ENCODE measurements at places on chromosomes 16 and 17.
A peak's percentile ranks its signal among the peaks of the same experiment; 100 is the strongest.

GRCh38 chr16:46712911-46713310 is 23.5 kb downstream of the ORC6 start:
- no peaks in the 10 kb centered on the region for H3K36me3 ChIP-seq
- H3K4me1 ChIP-seq, result no peaks in the 10 kb centered on the region
- no peak for DNase-seq
- H3K27me3 ChIP-seq, result no peaks in the 10 kb centered on the region
- no peak overlapping the region for H3K27ac ChIP-seq

- DNase-seq, result no peak
- no peaks in the 10 kb centered on the region for H3K27me3 ChIP-seq
- no peak overlapping the region for H3K4me3 ChIP-seq
- H3K4me1 ChIP-seq, result no peaks in the 10 kb centered on the region
- no peak overlapping the region for H3K27ac ChIP-seq
Measured at GRCh38 chr16:28917095-28917494, 7.9 kb downstream of the RABEP2 start.

GRCh38 chr16:1832838-1833454 is 5.9 kb downstream of the FAHD1 start:
- peak; percentile 32 for DNase-seq
- no peaks in the 10 kb centered on the region for H3K27me3 ChIP-seq
- H3K27ac ChIP-seq, result peak overlapping the region; percentile 46
- H3K36me3 ChIP-seq, result no peaks in the 10 kb centered on the region
- H3K4me1 ChIP-seq, result peaks cover 23% of the 10 kb centered on the region

- DNase-seq, result peak; percentile 36
- H3K27ac ChIP-seq, result no peak overlapping the region
- H3K27me3 ChIP-seq, result no peaks in the 10 kb centered on the region
- H3K4me3 ChIP-seq, result no peak overlapping the region
- no peaks in the 10 kb centered on the region for H3K36me3 ChIP-seq
Measured at GRCh38 chr17:63697341-63698286, 2.3 kb downstream of the LIMD2 start.

DNA sequence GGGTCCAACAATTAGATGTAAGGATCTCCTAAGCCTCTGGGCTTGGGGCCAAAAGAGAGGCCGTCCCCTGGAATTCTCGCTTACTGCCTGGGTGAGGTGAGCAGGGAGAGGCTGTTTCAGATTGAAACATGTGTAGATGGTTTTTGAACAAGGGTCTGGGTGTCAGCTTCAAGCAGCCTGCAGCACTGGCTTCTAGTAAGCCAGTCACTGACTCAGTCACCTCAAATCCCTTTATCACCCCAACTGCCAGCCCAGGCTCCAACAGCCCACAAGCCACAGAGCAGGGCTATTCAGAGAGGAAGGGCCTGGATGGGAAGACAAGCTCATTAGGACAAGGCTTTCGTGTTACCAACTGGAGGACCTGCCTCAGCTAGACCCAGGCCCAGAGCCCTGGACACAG is 180.2 kb downstream of the CCT6B start:
- DNase-seq, result no peak
- no peak overlapping the region for H3K4me3 ChIP-seq
- no peaks in the 10 kb centered on the region for H3K36me3 ChIP-seq
- H3K27ac ChIP-seq, result no peak overlapping the region
- H3K27me3 ChIP-seq, result no peaks in the 10 kb centered on the region

GRCh38 chr17:14334276-14334840 is 33.5 kb downstream of the HS3ST3B1 start:
- H3K36me3 ChIP-seq, result no peaks in the 10 kb centered on the region
- H3K27me3 ChIP-seq, result peaks cover 4% of the 10 kb centered on the region
- H3K4me3 ChIP-seq, result no peak overlapping the region
- peaks cover 3% of the 10 kb centered on the region for H3K4me1 ChIP-seq
- no peak overlapping the region for H3K27ac ChIP-seq
- DNase-seq, result no peak

DNA sequence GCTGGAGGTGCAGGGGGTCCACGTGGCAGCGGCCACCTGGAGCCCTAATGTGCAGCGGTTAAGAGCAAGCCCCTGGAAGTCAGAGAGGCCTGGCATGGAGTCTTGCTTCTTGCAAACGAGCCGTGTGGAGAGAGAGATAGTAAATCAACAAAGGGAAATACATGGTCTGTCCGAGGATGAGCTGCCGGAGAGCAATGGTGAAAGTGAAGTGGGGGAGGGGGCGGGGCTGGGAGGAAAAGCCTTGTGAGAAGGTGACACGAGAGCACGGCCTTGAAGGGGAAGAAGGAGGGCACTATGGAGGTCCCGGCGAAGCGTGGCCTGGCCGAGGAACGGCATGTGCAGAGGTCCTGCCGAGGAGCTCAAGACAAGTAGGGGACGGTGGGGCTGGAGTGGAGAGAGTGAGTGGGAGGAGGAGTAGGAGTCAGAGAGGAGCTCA is 6.0 kb upstream of the SERPINF1 start:
- DNase-seq, result no peak
- H3K27me3 ChIP-seq, result no peaks in the 10 kb centered on the region
- no peak overlapping the region for H3K27ac ChIP-seq
- no peaks in the 10 kb centered on the region for H3K36me3 ChIP-seq

DNA sequence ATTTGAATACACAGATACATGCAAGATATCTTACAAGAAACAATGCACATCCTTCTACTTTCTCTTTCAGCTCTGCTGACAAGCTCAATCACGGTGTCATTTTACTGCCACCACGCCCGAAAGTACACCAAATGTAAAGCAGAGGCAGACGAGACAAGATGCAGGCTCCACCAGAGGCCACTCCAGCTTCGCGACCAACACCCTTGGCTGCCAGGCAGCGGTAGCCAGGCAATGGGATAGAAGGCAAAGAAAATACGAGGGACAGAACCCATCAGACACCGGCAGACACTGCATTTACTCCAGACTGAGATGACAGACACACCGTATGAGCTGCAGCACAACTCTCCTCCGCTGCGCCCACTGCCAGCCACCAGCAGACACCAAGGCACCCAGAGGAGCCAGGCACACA is 41.0 kb downstream of the USP22 start:
- DNase-seq, result no peak
- H3K4me1 ChIP-seq, result no peaks in the 10 kb centered on the region
- H3K27ac ChIP-seq, result peak overlapping the region; percentile 19
- H3K27me3 ChIP-seq, result no peaks in the 10 kb centered on the region

DNA sequence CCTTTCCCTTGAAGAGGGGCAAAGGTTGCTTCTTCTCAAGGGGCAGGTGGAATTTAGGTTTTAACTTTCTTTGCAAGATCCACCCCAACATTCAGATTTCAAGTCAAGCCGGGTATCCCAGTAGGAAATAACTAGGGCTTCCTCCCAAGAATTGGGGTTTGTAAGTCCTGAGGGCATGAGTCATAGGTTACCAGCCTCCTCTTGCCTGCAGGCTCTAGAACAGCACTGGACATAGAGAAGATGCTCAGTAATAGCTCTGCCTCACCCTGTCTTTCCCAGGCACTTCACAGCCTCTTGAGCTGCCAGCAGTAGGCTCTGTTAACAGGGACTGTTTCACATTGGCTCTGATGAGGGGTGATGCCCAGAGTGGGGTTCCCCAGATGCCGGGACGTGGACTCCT is 35.8 kb upstream of the ZFP90 start:
- no peak for DNase-seq
- H3K4me3 ChIP-seq, result no peak overlapping the region

DNA sequence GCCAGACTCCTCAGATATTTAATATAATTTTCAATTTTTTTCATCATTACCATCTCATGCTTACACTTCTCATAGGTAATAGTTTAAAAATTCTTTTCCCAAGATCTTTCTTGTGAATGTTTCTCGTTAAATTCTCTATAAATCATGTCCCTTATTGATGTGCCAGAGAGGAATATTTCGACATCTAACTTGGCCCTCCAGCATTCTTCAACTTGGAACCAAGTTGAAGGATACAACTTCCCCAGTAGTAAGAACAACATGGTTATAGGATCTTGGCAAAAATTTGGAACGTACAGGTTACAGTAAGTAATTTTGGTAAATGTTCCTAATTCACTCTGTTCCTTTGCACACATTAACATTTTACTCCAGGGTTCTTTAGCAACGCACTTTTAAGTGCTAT is 731.8 kb downstream of the CDH11 start:
- H3K4me3 ChIP-seq, result no peak overlapping the region
- no peak for DNase-seq

DNA sequence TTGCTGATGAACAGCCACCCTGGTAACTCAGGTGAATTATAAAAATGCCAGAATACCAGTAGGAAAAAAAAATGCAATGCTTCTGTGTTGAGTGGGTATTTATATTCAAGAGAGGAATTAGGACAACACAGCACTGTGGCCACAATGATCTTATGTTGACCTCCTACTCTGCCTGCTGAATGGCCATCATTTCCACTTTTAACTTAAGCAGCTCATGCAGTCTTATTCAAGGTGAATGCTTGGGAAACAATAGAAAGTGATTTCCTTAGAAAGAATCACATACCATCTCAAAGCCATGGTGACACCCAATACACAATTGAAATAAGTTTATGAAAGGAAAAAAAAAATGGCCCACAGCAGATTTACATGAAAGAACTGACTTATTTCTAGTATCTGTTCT is 224.0 kb downstream of the CDH8 start:
- H3K27me3 ChIP-seq, result no peaks in the 10 kb centered on the region
- no peak overlapping the region for H3K27ac ChIP-seq
- no peaks in the 10 kb centered on the region for H3K4me1 ChIP-seq
- H3K4me3 ChIP-seq, result no peak overlapping the region
- H3K36me3 ChIP-seq, result no peaks in the 10 kb centered on the region

- H3K27me3 ChIP-seq, result no peaks in the 10 kb centered on the region
- H3K27ac ChIP-seq, result peak overlapping the region; percentile 68
- H3K4me3 ChIP-seq, result no peak overlapping the region
- peaks cover 17% of the 10 kb centered on the region for H3K4me1 ChIP-seq
Measured at GRCh38 chr16:75389096-75389690, 44.1 kb downstream of the CFDP1 start.

DNA sequence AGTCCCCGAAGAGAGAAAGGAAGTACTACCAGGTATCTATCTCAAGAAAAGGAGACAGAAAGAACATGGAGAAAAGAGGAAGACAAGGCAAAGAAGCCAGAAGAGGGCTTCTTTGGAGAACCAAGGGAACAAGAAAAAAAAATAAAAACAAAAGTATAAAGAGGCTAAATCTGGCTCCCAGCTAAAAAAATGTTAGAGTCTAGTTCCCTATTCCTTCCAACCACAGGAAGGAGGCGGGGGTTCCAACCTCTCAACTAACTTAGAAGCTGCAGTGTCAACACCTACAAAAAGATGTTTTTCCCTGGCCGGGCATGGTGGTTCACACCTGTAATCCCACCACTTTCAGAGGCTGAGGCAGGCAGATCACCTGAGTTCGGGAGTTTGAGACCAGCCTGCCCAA is 13.4 kb downstream of the UTP6 start:
- H3K27me3 ChIP-seq, result no peaks in the 10 kb centered on the region
- H3K4me1 ChIP-seq, result no peaks in the 10 kb centered on the region
- H3K27ac ChIP-seq, result no peak overlapping the region
- H3K36me3 ChIP-seq, result peaks cover 3% of the 10 kb centered on the region
- DNase-seq, result no peak

DNA sequence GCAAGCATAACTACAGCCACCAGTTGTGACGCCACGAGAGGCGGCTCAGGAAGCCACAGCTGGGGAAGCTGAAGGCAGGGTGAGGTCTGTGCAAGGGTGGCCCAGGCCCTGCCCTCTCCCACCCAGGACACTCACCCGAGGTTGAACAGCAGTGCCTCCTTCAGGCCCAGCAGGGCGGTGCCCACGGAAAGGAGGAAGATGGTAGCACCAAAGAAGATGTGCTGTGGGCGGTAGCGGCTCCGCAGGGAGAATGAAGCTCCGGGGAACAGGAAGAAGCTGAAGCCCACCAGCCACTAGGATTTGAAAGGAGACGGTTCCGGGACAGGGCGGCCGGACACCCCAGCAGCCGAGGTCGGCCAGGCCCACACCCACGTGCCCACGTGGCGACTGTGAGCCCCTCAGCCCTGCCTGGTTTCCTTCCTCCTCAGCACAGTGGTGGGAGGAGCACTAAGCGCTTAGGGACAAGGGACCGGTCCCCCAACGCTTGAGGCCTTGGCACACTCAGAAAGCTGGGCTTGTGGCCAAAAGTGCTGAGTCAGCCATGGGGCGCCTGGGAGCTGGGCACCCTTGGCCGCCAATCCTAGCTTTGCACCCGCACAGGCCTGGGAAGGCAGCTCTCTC is 11.0 kb downstream of the CYB561 start:
- H3K27ac ChIP-seq, result no peak overlapping the region
- no peak for DNase-seq
- H3K4me3 ChIP-seq, result no peak overlapping the region
- H3K36me3 ChIP-seq, result no peaks in the 10 kb centered on the region
- no peaks in the 10 kb centered on the region for H3K27me3 ChIP-seq

- no peaks in the 10 kb centered on the region for H3K36me3 ChIP-seq
- H3K27me3 ChIP-seq, result no peaks in the 10 kb centered on the region
Measured at GRCh38 chr16:1613728-1614455, 1.7 kb downstream of the CRAMP1 start.

GRCh38 chr16:12377497-12377896 is 401.0 kb downstream of the SNX29 start:
- H3K27me3 ChIP-seq, result no peaks in the 10 kb centered on the region
- no peak overlapping the region for H3K4me3 ChIP-seq
- H3K4me1 ChIP-seq, result no peaks in the 10 kb centered on the region
- no peak for DNase-seq

DNA sequence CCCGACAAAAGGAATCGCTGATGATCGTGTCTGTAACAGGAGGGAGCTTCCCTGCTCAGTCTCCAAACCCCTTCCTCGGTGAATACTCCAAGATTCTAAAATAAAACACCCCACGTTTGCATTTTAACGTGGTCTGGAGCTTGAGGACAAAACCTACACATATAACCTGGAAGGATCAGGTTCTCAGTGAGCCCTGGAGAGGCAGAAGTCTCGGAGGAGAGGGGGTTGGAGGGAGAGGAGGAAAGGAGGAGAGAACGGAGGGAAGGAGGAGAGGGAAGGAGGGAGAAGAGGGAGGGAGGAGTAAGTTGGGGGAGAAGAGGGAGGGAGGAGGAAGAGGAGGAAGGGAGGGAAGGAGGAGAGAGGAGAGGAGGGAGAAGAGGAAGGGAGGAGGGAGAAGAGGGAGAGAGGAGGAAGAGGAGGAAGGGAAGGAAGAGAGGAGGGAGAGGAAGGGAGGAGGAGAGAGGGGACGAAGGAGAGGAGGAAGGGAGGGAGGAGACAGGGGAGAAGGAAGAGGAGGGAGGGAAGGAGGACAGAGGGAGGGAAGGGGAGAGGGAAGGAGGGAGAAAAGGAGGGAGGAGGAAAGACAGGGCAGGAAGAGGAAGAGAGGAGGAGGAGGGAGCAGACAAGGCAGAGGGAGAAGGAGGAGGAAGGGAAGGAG is 27.4 kb upstream of the GINS2 start:
- H3K27me3 ChIP-seq, result peaks cover 4% of the 10 kb centered on the region
- H3K4me1 ChIP-seq, result peaks cover 12% of the 10 kb centered on the region
- H3K36me3 ChIP-seq, result no peaks in the 10 kb centered on the region

DNA sequence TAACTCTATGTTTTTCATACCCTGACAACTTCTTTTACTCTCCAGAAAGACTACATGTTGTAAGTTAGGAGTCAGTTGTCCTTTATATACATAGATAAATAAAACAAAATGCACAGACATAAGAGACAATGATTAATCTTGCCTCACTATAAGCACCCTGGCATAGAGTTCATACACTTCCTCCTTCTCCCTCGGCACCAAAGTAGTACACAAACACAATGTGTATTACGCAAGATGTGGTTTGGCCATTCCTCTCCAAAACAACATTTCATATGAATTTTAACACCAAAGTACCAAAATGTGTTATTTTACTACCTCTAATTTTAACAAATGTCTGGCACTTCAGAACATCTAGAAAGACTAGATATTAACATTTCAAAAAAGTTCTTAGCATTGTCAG is 17.2 kb upstream of the SLFN11 start:
- no peak for DNase-seq
- no peaks in the 10 kb centered on the region for H3K4me1 ChIP-seq
- no peak overlapping the region for H3K4me3 ChIP-seq
- H3K27ac ChIP-seq, result no peak overlapping the region
- no peaks in the 10 kb centered on the region for H3K36me3 ChIP-seq

All from hepatocyte (in vitro differentiated cells).